ENCODE measurements at places on chromosomes 3 and 15.
A peak's percentile ranks its signal among the peaks of the same experiment; 100 is the strongest.

- no peak for DNase-seq
These were observed 343.9 kb downstream of the ZBTB20 start for GRCh38 chr3:114803042-114803695.

DNA sequence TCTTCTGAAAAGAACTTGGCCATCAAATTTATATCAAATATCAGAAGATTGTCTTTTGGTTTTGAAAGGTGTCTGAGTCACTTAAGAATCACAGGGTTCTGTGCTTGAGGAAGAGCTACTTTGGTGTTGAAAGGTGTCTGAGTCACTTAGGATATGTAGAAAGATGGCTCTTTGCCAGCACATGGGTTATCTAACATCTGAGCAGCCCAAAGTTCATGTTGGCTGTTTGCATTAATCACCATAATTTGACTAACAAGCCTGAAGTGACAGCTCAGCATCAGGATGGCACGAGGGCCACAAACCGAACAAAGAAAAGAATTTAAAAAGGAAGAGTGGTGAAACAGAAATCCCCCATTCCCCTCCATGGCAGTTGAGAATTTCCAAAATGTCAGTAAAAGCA lies 190.5 kb upstream of the CMC1 start:
- no peak for DNase-seq

- DNase-seq, result no peak
These were observed 302.9 kb downstream of the TLE3 start for GRCh38 chr15:69794645-69795469.

DNA sequence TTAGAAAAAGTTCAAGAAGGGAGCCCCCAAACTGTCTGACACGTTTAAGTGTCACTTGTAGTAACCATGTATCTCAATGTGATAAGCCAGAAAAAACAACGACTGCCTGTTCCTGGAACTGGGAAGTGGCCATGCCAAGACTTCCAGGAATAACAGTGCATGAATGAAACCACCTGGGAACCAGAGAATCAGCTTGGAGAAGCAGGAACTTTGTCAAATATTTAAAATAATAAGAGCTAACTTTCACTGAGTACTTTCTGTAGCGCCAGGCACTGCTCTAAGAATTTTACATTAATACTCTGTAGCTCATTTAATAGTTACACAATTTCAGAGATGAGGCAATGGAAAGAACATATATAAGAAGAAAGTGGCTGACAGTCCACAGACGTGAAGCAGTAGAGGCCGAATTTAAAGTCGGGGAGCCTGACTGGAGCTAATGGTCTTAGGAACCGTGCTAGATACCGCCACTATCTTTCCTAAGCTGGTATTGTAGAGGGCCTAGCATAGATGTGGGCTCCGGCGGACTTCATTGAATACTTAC lies 876 bp downstream of the PLSCR1 start:
- no peak for DNase-seq

DNA sequence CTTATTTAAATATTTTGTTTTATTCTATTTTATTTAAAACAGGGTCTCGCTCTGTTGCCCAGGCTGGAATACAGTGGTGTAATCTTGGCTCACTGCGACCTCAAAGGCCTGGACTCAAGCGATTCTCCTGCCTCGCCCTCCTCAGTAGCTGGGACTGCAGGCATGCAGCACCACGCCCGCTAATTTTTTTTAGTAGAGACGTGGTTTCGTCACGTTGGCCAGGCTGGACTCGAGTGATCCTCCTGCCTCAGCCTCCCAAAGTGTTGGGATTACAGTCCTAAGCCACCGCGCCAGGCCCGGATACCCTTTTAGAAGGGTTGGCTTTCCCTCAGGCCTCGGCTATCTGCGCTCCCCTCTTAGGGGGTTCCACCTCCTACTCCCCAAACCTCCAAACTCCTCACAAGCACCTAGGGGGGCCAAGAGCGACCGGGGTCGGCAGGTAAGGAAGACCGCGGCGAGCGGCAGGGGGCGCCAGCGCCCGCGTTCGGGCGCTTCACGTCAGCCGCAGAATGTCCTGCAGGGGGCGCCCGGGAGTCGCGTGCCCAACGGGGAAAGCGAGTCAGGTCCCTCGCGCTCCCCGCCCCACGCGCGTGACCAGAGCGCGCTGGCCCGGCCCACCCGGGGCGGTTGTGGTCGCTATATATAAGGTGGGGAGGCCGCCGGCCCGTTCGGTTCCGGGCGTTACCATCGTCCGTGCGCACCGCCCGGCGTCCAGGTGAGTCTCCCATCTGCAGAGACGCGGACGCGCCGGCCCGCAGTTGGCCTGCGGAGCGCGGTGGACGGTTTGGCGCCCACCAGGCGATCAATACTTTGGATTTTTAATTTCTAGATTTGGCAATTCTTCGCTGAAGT lies 51.8 kb upstream of the GATM start:
- DNase-seq, result peak; percentile 75

GRCh38 chr15:72998226-72998625 lies 54.0 kb upstream of the NEO1 start:
- DNase-seq, result no peak

DNA sequence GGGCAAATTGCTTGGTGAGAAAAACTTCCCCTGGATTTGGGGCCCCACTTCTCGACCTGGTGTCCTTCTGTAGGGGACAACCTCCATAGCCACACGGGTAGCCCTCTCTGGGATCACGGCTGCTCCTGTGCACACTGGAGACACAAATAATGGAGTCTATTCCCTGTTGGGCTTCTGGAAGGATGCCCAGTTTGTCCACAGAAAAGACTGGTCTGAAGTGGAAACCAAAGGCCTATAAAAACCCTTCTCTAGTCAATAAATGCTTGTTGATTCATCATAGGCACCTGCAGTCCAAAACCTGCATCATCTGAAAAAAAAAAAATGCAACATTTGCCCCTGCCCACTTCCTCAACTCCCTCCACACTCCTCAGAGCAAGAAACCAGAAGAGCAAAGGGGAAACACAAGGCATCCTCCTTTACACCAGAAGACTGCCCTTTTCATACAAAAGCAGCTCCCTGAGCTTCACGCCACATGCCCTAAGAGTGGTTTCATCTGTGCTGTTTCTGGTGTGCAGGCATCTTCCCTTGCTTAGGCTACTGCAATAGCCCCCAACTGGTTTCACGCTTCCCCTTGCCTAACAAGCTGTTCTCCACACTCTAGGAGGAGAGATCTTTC lies 36.3 kb downstream of the SRGAP3 start:
- DNase-seq, result no peak

GRCh38 chr3:150083655-150084042 lies 113.0 kb upstream of the PFN2 start:
- no peak for DNase-seq

GRCh38 chr3:78402720-78403119 lies 1362.8 kb downstream of the ROBO2 start:
- DNase-seq, result no peak

- no peak for DNase-seq
These were observed 52.8 kb downstream of the SHOX2 start for GRCh38 chr3:158053386-158053785.

DNA sequence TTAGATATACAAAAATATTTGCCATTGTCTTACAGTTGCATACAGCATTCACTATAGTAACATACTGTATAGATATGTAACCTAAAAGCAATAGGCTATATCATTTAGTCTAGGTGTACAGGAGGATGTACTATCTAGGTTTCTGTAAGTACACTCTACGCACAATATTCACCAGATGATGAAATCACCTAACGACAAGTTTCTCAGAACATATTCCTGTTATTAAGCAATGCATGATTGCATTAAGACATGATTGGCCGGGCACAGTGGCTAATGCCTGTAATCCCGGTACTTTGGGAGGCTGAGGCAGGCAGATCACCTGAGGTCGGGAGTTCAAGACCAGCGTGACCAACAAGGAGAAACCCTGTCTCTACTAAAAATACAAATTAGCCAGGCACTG lies 14.5 kb upstream of the PRKCI start:
- DNase-seq, result no peak

DNA sequence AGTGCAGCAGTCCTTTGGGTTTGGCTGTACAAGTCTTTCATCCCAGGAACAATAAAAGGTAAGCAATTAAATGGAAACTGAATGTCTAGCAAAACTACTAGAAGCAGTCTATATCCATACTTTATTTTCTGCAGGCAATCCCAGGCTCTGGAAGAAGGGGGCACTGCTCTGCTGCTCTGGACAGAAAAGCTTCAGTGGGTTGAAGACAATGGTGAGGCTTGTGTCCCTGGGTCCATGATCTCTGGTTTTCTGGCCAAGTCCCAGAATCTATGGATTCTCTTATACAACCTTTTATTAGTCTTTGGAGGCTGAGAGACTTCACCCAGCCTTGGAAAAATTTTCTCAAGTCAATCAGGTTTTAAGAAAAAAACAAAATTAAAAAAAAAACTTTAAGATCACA lies 35.6 kb downstream of the SCAP start:
- no peak for DNase-seq

- no peak for DNase-seq
These were observed 401.9 kb upstream of the IL12A start for GRCh38 chr3:159586571-159587202.

GRCh38 chr15:40927495-40927872 lies 1.7 kb upstream of the DLL4 start:
- no peak for DNase-seq

GRCh38 chr3:124885466-124886167 lies 1.5 kb downstream of the ITGB5 start:
- DNase-seq, result no peak

- no peak for DNase-seq
These were observed 77.4 kb downstream of the SMAD6 start for GRCh38 chr15:66779331-66780009.

- no peak for DNase-seq
These were observed 691.5 kb upstream of the ARPP21 start for GRCh38 chr3:34947834-34948233.

DNA sequence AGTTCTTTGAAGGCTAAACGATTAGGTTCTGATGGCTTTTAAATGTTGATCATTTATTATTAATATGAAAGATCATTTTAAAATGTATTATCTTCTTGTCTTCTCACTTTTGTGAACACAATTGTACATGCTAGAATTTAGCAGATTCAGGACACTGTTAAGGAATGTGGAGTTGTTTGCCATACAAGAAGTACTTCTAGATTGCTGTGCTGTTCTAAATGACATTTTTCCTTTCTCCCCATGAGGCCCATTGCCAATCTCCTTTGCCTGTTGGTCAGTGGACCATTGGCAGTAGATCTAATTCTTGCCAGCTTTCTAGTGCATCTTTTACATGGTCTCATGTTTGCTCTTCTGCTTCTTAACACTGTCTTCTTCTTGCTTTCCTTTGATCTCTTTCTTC lies 242.3 kb downstream of the MECOM start:
- DNase-seq, result no peak

GRCh38 chr15:40914486-40914885 lies 14.7 kb upstream of the DLL4 start:
- DNase-seq, result no peak

- DNase-seq, result no peak
These were observed 36.5 kb downstream of the DZIP1L start for GRCh38 chr3:138078901-138079344.

- DNase-seq, result no peak
These were observed 171.4 kb downstream of the CNTN3 start for GRCh38 chr3:74443102-74443501.

GRCh38 chr3:157156837-157157635 lies 2.9 kb downstream of the CCNL1 start:
- DNase-seq, result no peak

GRCh38 chr3:79906106-79906505 lies 138.3 kb upstream of the ROBO1 start:
- no peak for DNase-seq

GRCh38 chr3:99925584-99926230 lies 108.0 kb downstream of the CMSS1 start:
- no peak for DNase-seq

- DNase-seq, result no peak
These were observed 397.4 kb upstream of the AZI2 start for GRCh38 chr3:28745916-28746617.

DNA sequence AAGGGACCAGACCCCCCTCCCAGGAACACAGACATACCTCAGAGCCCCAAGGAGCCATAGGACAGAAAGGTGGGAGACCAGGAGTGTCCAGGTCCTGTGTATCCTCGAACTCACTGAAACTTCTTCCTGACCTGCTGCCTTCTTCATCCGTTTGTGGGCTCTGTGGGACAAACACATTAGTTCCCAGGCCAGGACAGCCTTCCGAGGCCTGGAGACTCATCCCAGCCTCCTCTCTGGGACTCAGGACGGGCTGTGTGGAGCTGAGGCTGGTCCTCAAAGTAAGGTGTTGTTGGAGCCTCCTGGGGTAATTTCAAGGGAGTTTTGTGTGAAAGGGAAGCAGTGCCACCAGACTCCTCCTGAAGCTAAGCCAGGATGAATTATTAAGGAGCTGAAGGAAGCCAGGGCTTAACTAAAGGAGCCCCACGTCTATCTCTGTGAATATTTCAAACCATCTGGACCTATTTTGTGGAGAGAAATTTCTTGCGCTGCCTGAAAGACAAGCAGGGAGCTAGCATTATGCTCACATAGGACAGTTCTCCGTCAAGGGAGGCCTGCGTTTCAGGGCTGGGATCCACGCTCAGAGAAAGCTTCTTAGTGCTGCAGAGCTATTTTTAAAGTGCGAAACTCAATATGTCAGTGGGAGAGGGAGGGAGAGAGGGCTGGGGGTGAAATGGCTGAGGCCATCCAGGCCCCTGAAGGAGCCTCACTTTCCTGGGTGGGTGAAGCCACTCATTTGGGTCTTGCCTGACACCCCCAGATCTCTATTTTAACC lies 29.8 kb upstream of the PLA2G4E start:
- no peak for DNase-seq

GRCh38 chr3:58322793-58323192 lies 9.9 kb upstream of the PXK start:
- no peak for DNase-seq

- no peak for DNase-seq
These were observed 16.8 kb downstream of the CIDEC start for GRCh38 chr3:9863058-9863772.

GRCh38 chr3:186492385-186492984 lies 51.7 kb downstream of the CRYGS start:
- no peak for DNase-seq

GRCh38 chr3:197597335-197597734 lies 41.6 kb upstream of the BDH1 start:
- no peak for DNase-seq

DNA sequence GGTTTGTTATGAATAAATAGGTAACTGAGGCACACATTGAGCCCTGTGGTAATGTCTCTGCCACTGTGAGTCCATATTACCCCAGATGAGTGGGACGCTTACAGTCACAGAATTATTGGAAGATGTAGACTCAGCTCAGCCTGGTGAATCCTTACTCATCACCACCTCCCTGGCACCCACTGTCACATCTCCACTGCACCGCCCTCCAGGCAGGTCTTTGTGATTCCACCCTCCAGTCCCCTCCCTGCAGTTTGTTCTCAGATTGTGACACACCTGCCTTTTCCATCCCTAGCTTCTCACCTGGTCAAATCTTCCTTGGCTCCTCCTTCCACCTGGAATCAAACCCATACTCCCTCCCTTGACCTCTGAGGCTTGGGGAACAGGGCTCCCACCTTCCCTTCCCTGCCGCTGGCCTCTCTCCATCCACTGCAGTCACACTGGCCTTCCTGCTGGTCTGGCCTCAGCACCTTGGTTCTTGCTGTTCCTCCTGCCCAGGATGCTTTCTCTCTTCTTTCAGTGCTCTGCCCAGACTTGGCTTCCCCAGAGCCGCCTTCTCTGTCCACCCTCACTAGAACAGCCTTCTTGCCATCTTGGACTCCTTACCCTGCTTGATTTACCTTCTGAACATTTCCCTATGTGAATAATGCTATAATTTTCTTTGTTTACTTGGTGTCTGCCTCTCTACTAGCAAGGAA lies 9.4 kb downstream of the SLC6A20 start:
- DNase-seq, result no peak
